ENCODE measurements at places on chromosomes 4 and X.

DNA sequence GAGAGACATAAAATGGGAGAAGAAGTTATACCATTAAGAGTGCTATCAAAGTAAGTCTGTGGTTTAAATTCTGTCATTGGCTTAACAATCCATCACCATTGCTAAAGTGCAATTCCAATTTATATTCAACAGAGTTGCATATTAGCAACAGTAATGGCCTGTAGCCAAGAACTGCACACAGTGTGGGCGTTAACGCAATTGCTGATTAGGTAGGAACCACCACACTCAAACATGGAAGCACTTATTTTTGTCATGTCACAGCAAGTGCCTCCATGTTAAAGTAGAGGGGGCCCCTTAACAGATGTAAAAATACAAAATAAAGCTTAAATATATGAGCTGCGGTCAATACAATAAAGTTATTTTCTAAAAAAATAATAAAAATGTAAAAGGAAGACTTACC lies 10.8 kb downstream of the LARP7 start:
- DNase-seq = no peak

DNA sequence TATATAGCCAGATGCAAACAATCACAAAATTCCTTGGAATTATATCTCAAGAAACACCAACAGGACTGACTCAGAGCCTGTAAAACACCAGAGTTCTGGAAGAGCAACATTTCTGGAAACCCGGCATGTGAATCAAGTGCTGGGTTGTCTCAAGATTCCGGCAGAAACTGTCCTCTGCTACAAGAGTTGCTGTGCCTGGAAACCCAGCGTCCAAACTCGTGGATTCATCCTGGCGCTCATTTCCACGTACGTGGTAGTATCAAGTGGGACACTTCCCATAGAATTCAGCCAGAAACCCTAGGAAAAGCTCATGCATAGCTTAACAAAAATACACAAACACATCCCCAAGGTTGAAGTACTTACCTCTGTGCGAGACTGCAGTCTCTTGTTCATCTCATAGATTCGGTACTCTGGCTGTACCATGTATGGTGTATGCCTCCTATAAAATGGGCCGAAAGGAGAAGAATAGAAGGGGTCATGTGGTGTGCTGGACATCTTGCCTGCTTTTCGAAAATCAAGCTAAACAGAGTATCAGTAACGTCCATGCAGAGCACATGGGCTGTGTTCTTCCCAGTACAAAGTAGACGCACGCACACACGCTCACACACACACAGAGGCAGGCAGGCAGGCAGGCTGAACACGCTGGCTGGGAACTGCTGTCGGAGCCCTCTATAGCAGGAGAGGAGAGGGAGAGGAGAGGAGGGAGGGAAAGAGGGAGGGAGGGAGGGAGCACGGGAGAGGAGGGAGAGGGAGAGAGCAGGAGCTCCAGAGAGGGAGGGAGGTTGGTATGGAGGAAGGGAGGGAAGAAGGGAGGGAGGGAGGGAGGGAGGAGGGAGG lies at the start of gene LDB2:
Gene LDB2 (minus strand): TSS at position 655 of the 837 bp plus-strand sequence.
- peak; percentile 66 for DNase-seq

GRCh38 chrX:44022964-44023363 lies 49.8 kb upstream of the NDP start:
- no peak for DNase-seq

- DNase-seq = no peak
Observed at GRCh38 chr4:26074712-26075430, 160.9 kb downstream of the SMIM20 start.

DNA sequence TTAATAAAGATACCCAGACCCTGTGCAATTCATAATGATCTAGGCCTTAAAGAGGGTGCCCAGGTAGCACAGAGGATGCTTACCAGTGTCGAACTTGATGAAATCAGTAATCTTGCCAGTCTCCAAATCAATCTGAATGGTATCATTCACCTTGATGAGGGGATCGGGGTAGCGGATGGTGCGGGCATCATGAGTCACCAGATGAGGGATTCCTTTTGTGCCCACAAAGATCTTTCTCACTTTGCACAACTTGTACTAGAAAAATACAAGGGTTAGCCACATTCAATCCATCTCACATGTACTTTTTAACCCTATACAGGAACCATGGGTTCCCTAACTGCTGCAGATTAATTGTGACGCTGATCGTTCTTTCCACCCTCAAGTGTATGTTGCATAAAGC lies 3.3 kb downstream of the RPS4X start:
- no peak for DNase-seq

Measured in HFF-Myc (cell line).